NCI-H1930 (cell line): ENCODE measurements at places on chromosomes 11 and 22.
A peak's percentile ranks its signal among the peaks of the same experiment; 100 is the strongest.

DNA sequence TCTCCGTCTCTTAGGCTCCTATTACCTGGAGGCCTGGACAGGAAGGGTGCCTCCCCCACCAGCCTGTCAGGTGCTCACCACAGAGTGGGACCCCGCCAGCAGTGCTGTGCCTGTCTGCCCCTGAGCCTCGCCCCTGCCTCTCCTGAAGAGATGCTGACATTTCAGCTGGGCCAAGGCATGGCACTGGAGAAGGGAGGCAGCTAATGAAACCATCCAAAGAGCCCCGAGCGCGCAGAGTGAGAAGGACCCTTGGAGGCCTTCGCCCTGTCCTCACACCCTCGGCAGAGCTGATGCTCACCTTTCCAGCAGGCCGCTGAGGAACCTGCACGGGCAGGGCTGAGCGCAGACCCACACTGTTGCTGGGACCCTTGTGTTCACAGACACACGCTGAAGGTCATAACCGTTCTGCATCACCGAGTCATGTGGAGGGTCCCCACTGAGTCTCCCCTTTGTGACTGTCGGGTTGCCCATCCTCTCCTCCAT, 2.1 kb upstream of the LRFN4 start:
- no peak for DNase-seq

DNA sequence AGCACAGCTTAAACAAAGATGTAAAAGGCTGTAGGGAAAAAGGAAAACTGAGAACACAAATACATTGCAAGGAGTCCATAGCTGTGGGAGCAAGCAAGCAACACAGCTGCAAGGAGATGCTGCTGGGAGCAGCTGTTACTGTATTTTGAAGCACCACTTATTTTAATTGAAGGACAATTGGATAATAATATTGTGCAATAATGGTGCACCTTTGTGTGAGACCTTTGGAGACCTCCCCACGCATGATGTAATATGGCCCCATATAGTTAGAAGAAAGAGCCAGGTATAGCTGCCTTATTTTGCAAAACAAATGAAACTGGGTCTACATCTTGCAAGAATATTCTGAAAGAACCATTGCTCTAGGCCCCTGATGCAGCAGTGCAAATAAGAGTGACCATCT, 191.1 kb upstream of the KIRREL3 start:
- peak; percentile 14 for DNase-seq

- DNase-seq: no peak
Measured at GRCh38 chr11:108647387-108647700, 17.5 kb upstream of the DDX10 start.

DNA sequence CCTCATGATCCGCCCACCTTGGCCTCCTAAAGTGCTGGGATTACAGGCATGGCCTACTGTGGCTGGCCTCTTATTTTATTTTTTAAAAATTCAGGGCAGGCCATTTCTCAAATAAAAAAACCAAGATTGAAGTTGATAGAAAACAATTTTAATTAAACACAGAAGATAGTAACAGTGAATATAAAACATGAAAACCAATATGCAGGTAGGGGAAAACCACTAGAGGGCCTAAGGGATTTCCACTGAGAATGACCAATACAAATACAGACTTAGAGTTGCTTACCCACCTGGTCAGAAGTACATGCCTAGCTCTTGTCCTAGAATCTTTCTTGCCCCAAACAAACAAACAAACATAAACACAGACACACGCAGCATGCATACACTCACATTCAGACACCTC, 1.7 kb upstream of the RTCB start:
- no peak for DNase-seq

DNA sequence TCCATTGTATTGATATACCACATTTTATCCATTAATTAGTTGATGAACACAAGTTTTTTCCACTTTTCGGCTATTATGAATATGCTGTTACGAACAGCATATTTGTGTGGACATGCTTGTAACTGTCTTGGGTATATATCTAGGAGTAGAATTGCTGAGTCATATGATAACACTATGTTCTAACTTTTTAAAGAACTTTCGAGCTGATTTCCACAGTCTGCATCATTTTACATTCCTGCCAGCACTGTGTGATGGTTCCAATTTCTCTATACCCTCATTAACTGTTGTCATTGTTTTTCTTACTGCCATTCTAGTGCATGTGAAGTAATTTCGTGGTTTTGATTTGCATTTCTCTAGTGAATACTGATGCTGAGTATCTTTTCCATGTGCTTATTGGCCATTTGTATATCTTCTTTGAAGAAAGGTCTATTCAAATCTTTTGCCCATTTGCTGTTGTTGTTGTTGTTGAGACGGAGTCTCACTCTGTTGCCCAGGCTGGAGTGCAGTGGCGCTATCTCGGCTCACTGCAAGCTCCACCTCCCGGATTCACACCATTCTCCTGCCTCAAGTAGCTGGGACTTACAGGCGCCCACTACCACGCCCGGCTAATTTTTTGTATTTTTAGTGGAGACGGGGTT, 7.4 kb upstream of the RCE1 start:
- DNase-seq: no peak

GRCh38 chr11:11324090-11324489, 29.0 kb downstream of the CSNK2A3 start:
- no peak for DNase-seq

DNA sequence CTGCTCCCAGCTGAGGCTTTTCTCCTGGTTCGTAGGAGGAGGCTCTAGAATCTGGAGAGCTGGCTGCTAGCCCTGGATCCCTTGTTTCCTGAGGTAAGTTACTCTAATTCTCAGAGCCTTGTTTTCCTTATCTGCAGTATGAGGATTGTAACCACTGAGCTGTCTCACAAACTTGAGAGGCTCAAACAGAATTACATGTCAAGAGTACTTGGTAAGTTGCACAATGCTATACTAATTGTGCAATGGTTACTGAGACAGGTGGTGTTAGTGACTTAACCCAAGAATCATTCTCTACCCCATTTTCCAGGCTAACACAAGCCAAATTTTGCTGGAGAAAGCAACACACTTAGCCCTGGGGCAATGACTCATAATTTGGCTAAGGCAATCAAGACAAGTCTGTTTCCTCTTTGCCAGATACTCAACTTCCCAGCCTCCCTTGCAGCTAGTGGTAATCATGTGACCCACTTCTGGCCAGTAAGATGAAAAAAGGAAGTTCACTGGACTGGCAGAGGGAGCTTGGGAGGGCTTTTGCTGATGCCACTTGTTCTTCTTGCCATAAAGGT, 348.0 kb downstream of the TENM4 start:
- no peak for DNase-seq

- DNase-seq: no peak
Measured at GRCh38 chr11:25741886-25742285, 590.0 kb upstream of the ANO3 start.
